ENCODE measurements at places on chromosomes 3 and 15.
A peak's percentile ranks its signal among the peaks of the same experiment; 100 is the strongest.

- no peak for DNase-seq
These were observed 1053.0 kb downstream of the TUSC7 start for GRCh38 chr3:117762621-117763037.

- no peak for DNase-seq
These were observed 20.6 kb downstream of the COL8A1 start for GRCh38 chr3:99659032-99659431.

- no peak for DNase-seq
These were observed 28.6 kb upstream of the SEMA3F start for GRCh38 chr3:50126287-50127211.

DNA sequence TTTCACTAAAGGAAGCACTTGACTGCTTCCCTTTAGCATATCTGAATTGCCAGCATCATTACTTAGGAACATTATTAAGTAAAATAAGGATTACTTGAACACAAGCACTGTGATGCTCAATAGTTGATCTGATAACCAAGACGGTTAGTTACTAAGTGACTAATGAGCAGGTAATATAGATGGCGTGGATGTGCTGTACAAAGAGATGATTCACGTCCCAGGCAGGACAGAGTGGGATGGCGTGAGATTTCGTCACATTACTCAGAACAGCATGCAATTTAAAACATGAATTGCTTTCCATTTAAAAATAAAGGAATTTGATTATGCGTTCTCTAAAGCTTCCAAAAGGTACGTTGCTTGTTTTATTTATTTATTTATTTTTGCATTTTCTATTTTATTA is 240.0 kb upstream of the ARHGEF26 start:
- no peak for DNase-seq

DNA sequence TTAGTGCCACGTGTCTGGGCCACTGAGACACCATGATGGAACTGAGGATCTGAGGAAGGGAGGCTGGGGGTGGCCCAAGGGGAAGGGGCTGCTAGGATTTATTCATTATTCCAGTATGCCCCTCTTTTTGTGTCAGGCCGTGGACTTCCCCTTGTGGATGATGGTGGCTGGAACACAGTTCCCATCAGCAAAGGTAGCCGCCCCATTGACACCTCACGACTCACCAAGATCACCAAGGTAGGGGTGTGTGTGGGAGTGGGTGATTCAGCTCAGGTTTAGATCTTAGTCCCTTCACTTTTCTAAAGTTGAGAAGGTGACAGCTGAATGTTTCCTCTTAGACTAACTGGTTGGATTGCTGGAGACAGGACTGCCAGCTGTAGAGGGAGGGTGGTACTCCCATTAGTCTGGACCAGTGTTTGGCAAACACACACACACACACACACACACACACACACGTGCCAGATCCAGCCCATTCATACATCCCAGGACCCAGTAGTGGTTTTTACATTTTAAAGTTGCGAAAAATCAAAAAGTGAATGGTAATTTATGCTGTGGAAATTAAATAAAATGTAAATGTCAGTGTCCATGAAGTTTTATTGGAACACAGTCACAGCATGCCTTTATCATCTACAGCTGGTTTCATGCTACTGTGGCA is 11.4 kb downstream of the EIF4G1 start:
- no peak for DNase-seq

DNA sequence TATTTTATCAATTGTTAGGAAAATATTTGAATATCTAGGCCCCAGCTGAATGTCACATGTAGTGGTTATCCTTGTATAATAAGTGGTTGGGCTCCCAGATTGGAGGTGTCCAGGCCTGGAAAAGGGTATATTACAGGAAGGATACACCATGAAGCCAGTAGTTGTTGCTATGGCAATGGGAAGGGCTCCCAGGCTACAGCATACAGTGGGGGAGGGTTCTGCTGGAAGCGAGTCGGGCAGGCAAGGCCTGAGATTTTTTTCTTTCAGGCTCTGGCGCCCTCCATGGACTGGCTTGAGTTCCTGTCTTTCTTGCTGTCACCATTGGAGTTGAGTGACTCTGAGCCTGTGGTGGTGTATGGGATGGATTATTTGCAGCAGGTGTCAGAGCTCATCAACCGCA is 8.9 kb downstream of the ECE2 start:
- no peak for DNase-seq

- DNase-seq: no peak
These were observed 40.1 kb downstream of the FNDC3B start for GRCh38 chr3:172079326-172079976.

- DNase-seq: peak; percentile 49
These were observed at the start of gene VPS33B for GRCh38 chr15:91022075-91022831. Gene VPS33B (minus strand): TSS chr15:91022594. CDS start chr15:91022249, 345 bp downstream.

DNA sequence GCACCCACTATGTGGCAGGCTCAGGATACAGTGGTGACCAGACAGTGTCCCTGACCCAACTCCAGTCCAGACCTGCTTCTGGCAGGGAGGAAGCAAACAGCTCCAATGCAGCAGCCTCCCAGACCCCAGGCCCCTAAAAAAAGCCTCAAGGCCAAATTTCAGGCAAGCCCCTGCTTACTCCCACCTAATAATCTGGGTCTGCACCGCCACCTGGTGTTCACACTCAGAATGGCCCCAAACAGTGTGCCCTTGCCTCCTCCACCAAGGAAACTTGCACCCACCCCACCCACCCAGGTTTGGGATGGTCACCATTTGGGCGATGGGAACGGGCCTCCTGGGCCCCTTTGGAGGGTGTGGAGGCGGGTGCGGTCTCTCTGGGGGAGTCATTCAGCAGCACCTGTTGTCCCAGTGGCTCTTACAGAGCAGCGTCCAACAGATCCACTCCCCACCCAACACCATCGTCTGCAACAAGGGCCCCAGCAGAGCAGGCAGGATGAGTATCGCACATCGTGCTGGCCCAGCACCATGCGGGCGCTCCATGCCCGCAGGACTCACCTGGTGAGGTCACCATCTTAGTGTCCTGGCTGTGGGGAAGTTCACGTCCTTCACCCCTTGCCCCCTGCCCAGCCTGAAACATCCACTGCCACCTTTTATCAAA is 17.3 kb downstream of the C3orf18 start:
- DNase-seq: peak; percentile 57

DNA sequence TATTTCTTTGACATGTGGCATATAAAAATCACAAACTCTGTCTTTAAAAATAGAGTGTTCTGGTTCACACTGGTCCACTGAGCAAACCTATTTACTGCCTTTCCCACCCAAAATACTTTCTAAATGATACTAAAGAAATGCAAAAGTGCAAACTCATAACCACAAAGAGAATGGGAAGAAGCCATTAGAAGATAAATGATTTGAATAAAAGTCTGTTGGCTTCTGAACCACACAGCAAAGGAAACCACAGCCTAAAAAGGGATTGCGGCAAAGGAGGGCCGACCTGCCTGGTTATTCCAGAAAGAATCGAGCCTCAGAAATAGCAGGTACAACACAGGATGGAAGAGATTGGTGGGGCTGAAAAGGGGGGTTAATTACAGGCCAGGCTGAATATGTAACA is 599.5 kb downstream of the FHIT start:
- DNase-seq: no peak

- DNase-seq: no peak
These were observed 61.2 kb downstream of the SENP2 start for GRCh38 chr3:185647134-185647879.

DNA sequence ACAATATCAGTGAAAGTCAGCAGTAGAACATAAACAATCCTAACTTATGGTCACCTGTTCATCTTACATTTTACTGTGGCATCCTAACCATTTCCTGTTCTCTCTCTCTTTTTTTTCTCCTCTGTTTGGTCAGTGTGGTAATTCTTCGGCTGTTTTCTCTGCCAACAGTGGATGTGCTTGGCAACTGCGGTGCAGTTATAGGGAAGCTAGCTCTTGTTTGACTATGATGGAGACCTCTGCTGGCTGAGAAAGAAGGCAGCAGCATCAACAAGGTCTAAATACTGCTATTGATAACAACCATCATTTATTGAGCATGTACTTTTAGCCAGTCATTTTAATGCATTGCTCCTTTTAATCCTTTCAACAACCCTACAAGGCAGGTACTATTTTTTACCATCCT is 723 bp upstream of the DRD3 start:
- no peak for DNase-seq

DNA sequence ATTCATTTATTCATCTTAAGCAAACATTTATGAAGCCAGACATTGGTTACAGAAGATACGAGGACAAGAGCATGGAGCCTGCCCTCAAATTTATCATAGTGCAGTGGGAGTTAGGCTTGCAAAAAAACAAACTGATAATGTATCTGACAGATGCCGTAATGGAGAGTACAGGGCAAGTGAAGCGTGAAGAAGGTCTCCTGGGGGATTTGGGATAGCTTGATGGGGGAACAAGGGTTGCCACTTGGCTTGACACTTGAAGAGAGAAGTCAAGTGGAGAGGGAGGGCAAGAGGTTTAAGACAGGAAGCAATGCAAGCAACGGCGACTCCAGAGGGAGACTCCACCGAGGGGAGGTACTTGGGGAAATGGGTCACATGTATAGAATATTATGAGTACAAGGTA is 129.3 kb downstream of the SSR3 start:
- no peak for DNase-seq

GRCh38 chr15:52256366-52256765 is 39.2 kb downstream of the MYO5C start:
- peak; percentile 41 for DNase-seq

GRCh38 chr3:178841011-178841410 is 230.6 kb downstream of the ZMAT3 start:
- DNase-seq: no peak

- DNase-seq: no peak
These were observed 51.0 kb downstream of the PHC3 start for GRCh38 chr3:170130532-170130931.

DNA sequence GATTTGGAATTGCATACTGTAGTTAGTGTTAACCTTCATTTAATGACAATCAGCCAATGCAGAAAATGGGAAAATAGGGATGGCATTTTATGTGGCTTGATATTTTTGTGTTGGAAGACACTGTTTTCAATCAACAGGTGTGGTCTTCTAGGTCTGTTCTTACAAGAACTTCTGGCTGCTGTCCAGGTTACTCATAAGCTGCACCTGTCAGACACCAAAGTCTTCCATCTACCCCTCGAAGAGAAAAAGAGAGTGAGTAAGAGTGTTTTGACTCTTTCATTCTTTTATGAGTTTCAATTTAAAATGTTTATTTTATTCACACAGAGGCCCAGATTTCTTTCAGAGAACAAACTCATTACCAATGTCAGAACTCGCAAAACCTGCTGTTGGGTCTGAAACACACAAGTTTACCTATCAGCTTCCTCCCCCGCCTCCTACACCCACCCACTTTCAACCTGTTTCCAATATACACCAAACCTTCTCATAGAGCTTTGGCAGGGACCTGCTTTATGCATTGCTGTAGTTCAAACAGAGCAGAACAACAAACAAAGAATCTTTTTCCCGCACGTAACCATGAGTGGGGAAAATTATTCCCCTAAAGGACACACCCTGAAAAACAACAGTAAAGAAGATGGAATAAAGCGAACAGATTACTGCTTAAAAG is 767.7 kb upstream of the ALCAM start:
- no peak for DNase-seq

- DNase-seq: no peak
These were observed 197.2 kb upstream of the VEPH1 start for GRCh38 chr3:157700405-157700804.

GRCh38 chr3:138448631-138449030 is 14.2 kb downstream of the ESYT3 start:
- no peak for DNase-seq

- DNase-seq: no peak
These were observed 9.1 kb downstream of the ABHD5 start for GRCh38 chr3:43699864-43700263.

DNA sequence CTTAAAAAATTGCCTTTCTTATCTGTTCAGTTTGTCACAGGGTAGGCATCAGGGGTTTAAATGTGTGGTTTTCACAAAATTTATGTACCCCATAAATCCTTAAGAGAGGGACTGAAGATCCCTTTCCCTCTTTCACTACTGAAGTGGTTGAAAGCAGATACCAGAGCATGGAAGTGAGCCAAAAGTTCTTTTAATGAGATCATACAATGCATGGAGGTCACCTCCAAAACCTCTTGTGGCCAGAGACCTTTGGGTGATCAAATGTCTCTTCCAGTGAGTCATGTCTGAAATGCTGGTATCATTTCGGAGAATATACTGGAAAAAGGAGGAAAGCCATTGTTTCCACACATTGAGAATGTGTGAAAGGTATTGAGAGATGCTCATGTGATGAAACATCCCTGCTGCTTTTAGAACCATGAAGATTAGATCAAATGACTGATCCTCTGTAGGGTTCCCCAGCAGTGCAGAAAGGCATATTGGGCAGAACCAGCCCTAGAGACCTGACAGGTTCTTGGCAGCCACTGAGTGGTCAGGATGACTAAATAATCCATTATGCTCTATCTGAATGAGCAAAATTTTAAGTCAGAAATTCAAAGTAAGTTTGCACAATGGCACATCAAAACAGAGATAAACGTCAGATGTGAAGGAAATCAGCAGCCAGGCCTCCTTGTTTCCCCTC is 165.8 kb upstream of the SLC2A2 start:
- no peak for DNase-seq

- peak; percentile 21 for DNase-seq
These were observed 175.7 kb downstream of the KLHL25 start for GRCh38 chr15:85618956-85619491.

DNA sequence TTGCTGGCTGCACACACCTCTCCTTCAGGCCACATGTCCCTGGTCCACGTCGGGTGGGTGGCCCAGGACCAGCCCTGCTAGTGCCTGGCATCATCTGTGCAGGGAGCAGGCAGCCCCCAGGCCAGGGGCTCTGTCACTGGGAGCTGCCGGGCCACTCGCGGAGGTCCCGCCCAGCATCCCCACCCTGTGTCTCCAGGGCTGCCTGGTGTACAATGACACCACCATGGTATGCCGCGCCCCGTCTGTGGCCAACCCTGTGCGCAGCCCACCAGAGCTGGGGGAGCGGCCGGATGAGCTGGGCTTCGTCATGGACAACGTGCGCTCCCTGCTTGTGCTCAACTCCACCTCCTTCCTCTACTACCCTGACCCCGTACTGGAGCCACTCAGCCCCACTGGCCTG is 34.3 kb downstream of the PLXNA1 start:
- no peak for DNase-seq

GRCh38 chr15:73617301-73617831 is 15.8 kb downstream of the NPTN start:
- no peak for DNase-seq

DNA sequence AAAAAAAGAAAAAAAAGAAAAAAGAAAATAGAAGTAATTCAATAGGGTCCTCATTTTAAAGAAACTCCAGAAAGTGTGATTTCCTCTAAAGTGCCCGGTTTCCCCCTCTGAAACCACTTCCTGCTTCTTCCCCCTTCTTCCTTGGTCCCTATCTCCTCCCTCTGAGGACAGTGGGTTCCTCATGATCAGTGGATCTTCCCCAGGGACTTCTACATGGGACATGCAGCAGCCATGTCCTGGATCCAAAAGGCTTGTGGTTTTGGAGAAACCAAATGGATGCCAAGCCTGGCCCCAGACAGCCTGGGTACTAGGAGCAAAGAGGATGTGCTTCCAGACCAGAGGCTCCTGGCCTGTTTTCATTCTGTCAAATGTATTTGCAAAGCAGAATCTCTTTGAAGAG is 26.6 kb upstream of the SMAD6 start:
- DNase-seq: no peak

Data from stimulated activated CD4-positive, alpha-beta T cell treated with anti-CD3 and anti-CD28 coated beads, TNF-alpha, amount 100 ng/mL, for 1 hour (primary cell).